ENCODE measurements at places on chromosomes 2 and 18. TPM values are rescaled to one million over a fixed set of nuclear protein-coding genes. Genes with fewer than 3 reads are reported as not detected.

GRCh38 chr2:240602266-240603050 is 15.9 kb downstream of the CAPN10 start:
- no peak for DNase-seq

GRCh38 chr2:140865837-140866236 is 1265.0 kb downstream of the LRP1B start:
- no peak for DNase-seq

- no peak for DNase-seq
Measured at GRCh38 chr18:42548493-42548892, 567.0 kb downstream of the RIT2 start.

The HOXD4 gene
- 6.6 TPM for total RNA-seq

The TMEM17 gene
- total RNA-seq: 2.4 TPM

All from renal cortical epithelial cell (primary cell).